NCI-H1092 treated with DMSO at 0.1 percent for 48 hours (cell line): ENCODE measurements at places on chromosomes 1 and 21.

DNA sequence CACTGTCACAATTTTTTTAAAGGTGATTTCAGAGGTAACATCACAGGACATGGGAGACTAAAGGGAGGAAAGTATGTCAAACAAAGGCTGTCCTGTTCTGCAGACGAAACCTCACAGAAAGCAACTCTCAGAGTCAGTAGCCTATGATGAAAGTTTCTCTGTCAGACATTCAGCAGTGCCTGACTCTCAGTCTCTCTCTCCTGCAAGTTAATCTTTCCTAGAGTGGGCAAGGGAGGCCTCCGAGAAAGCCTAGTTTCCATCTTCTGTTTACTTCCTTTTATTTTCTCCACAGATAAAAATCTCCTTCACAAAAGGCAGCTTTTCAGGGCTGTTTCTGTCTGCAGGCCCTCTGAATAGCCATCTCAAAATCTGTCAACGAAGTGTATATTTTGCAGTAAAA lies 24.9 kb upstream of the FMO2 start:
- no peak for DNase-seq

DNA sequence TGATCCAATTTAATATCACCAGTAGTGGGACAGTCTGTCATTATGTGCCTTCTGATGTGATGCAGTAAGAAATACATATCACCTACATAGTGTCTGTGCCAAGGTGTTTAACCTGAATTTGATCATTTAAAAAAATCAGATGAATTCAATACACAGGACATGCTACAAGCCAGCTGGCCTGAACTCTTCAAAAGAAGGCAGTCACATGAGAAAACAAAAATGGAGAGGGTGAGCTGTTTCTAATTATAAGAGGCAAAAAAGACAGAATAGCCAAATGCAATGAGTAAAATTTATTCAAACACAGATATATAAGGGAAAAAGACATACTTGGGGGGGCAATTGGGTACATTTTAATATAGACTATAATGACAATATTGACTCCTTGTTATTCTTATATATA lies 66.5 kb downstream of the ST3GAL3 start:
- DNase-seq, result no peak

DNA sequence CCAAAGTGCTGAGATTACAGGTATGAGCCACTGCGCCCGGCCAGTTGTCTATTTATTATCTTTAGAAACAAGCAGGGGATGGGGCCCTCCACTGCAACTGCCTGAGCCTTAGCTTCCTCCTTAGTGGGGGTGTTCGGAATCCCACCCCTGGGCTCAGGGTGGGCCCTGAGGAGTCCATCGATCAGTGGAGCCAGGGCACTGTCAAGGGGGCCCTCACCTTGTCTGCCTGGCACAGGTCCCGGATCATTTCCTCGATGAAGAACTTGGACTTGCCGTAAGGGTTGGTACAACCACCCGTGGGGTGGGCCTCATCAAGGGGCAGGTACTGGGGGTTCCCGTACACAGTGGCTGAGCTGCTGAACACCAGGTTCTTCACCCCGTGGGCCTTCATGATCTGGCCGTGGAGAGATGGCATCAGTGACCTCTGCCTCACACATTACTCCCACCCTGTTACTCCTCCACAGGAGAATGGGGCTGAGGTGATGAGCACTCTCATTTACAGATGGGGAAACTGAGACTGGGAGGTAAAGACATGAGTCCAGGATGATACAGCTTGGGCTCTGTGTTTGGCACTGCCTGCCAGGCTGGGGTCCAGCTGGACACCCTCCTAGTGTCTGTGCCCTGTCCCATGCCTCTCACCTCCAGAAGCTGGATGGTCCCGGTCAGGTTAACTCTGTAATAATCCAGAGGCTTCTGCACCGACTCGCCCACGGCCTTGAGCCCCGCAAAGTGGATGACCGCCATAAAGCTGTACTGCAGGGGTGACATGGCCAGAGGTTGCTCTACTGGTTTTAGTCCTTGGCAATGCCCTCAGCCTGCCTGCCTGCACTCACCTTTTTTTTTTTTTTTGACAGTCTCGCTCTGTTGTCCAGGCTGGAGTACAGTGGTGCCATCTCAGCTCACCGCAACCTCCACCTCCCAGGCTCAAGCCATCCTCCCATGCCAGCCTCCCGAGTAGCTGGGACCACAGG lies 2.8 kb downstream of the GALE start:
- no peak for DNase-seq

DNA sequence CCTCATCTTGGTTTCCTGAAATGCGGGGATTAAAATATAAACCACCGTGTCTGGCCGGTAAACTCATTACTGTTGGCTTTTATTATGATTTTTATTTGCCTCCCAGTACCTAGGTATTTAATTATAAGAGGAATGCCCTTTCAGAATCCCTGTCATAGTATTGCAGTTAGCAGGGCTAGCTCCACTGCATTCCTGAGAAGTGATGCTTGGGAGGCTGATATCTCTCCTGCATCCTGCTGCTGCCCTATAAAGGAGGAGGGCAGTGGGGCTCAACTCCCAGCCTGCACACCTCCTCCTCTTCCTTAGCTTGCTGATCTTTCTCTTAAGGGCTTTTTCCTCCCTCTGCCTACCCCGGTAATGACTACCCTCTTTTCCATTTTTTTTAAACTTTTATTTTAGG lies 19.9 kb upstream of the DISC1 start:
- DNase-seq, result no peak

- no peak for DNase-seq
Measured at GRCh38 chr1:43569175-43569574, 38.5 kb downstream of the PTPRF start.

GRCh38 chr1:68157416-68157815 lies 74.9 kb downstream of the WLS start:
- no peak for DNase-seq

DNA sequence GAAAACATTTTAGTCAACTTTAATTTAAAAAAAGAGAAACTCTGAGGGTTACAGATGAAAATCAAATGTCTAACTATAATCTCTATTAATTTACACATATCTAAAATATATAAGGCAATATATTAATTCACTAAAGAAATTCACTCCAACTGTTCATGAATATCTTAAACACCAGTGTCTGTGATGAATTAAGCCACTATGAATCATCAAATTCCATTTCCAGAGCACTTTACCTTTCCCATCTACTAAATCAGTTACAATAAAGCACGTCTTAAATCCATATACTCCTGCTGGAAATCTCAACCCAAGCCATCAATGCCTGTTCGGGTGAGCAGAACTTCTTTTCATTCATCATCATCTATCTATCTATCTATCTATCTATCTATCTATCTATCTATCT lies 4.3 kb downstream of the TAF5L start:
- no peak for DNase-seq

- no peak for DNase-seq
Measured at GRCh38 chr21:45488931-45489721, 53.1 kb downstream of the SLC19A1 start.

DNA sequence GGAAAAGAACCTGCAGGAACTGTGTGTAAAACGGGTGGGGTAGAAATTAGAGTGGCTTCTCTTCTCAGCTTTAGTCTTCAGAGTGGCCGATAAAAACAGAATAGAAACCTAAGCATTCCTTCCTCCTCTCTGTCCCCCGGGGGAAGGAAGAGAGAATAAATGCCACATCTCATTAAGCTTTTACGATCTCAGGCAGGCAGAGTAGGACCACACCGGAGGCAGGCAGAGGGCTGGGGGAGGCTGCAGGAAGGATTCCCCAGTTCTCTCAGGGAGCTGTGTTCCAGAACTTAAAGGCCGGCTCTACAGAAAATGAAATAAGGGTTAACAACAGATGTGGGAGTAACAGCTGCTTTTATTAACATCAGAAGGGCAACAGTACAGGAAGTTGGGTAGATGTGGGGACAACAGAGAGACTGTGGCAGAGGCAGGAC lies 24.5 kb upstream of the MEF2D start:
- no peak for DNase-seq
